Breast epithelium (tissue), 4 donors: ENCODE measurements at places on chromosomes 6 and 20. TPM values are rescaled to one million over a fixed set of nuclear protein-coding genes. Genes with fewer than 3 reads are reported as not detected.

Gene EPHA7
- 1.8 TPM for total RNA-seq

Gene LYRM2
- total RNA-seq, result 23.2 TPM

Gene FOXS1
- total RNA-seq, result 0.44 TPM

Gene PHACTR3
- total RNA-seq, result 0.16 TPM

DNA sequence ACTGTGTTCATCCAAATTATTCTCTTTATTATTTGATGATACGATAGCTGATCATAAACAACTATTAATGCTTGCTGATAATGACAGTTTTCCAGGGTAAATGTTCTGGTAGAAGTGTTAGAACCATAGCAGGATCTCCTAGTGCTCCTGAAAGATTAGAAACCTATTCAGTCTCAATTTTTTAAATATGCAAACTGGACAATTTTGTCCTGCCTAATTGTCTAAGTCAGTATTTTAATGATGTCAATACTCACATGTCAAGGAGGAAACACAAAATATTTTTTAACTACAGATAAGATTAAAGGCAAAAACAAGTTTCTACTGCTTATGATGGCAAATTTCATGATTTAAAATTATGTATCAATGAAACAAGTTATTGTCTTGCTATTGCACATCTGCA lies 233.9 kb downstream of the RFPL4B start:
- H3K36me3 ChIP-seq, result peaks cover 6% of the 10 kb centered on the region
- no peaks in the 10 kb centered on the region for H3K27me3 ChIP-seq
- DNase-seq, result no peak

DNA sequence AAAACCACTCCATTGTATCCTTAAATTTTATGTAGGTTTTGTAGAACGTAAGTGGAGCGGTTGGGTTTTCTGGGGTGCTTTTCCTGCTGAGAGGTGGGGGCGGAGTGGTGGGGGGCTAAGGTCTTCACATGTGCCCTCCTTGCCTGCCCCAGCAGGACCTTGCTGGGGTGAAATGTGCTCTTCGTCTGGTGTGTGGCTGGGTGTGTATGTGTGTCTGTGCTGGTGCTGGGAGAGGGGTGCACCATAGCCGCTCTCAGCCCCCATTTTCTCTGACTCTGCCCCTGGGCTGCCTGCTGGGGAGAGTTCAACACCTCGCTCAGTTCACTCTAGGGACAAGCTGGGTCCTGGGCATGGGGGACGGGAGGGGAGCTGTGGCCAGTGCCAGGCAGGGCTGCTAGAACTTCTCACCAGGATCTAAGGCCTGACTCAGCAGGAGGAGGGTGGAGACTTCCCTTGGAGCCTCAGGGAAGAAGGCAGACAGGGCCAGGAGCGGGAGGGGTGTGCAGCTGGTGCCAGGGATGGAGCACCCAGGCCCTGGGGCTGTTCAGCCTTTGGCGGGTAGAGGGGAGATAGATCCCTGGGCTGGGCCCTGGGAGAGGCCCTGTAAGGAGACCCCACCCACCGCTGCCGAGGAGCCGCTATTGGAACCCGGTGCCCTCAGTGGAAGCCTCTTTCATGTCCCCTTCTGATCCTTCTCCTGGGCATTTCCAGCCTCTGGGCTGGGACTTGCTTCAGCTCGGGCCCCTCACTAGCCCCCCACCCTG lies 4.8 kb downstream of the SOX18 start:
- H3K36me3 ChIP-seq, result no peaks in the 10 kb centered on the region
- no peak for DNase-seq
- H3K4me1 ChIP-seq, result no peaks in the 10 kb centered on the region
- H3K4me3 ChIP-seq, result peak overlapping the region; percentile 10

DNA sequence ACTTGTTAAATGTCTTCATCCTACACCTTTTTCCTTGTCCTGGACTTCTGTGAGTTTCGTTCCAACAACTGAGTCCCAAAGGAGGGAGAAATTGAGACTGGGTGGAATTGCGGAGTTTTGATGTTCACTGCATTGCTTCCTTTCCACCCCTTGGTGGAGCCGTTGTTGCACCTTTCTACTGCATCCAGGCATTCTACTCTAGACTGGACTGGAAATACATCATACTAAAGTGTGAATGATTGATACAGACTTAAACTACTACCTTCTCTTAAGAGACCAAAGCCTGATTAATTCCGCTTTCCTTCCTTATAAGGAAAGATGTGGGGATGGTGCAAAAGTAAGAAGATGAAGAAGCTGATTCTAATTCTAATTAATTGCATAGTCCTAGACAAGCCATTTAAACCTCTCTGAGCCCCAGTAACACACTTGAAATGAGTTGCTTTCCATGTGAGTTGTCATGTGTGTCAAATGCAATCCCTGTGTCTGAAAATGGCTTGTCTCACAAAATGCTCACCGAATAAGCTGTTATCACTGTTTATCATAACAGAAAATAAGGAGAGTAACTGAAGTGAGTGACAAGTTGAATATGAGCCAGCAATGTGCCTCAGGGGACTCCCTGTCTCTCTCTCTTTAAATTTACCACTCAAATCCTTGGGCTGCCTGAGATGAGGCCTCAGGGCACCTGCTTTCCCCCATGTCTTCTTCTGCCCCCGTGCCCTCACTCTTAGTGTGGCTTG lies 338.3 kb upstream of the CHD6 start:
- H3K4me1 ChIP-seq, result no peaks in the 10 kb centered on the region
- H3K4me3 ChIP-seq, result no peak overlapping the region
- H3K27me3 ChIP-seq, result no peaks in the 10 kb centered on the region
- no peaks in the 10 kb centered on the region for H3K36me3 ChIP-seq
- DNase-seq, result no peak

DNA sequence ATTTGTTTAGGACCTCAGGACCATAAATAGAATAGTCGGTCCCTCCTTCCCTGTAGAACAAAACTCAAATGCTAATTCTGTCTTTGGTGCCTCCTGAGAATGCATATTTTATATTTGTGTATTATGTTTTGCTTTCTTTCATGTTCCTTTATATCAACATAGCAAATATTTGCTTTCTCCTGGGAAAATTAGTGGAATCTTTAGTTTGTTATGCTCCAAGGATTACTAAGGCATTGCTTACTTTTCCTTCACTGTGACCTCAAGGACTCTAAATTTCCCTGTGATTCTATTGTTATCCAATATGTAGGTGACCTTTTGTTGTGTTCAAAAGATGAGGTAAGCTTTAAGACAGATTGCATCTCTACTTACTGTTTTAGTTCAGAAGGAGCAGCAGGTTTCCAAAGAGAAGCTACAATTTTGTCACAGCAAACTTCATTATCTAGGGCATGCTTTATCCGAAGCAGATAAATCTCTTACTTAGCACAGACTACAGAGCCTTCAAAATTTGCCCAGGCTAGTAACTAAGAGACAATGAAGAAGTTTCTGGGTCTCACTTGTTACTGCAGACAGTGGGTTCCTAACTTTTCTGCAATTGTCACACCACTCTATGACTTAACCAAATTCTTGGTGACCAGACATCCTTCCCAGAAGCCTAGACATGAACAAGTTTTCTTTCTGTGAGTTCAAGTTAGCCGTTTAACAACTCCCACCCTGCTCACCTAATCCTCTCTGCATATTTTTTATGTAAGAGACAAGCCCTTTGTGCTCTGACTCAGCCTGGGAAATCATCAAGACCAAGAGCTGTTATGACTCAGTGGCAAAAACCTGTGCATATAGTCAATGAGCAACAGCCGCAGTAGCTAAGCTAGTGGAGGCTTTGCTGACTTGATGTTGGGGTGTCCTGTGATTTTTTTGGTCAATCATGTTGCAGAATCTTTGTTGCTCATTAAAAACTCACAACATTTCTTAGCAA lies 378.8 kb downstream of the QKI start:
- no peaks in the 10 kb centered on the region for H3K4me1 ChIP-seq
- no peak overlapping the region for H3K27ac ChIP-seq
- DNase-seq, result no peak
- H3K27me3 ChIP-seq, result no peaks in the 10 kb centered on the region
- no peaks in the 10 kb centered on the region for H3K36me3 ChIP-seq
- no peak overlapping the region for H3K4me3 ChIP-seq

DNA sequence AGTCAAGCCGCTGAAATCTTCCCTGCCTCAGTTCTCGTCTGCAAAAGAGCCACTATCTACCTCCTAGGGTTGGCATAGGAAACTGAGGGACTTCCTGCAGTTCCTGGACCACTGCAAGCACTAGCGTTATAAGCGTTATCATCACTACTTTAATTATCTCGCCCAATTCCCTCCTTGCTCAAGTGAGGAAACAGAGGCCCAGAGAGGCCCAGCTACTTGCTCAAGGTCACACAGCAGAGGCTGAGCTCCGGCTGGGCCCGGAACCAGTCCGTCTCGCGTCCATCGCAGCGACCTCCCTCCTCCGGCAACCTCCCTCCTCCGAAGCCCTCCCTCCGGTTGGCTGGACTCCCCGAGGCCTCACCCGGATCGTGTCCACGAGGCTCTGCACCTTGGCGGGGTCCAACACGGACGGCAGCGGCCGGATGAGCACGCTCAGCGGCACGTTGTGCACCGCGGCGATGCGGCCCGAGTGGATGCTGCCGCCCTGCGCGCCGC lies 338 bp downstream of the SRXN1 start:
- H3K27me3 ChIP-seq, result no peaks in the 10 kb centered on the region
- peak overlapping the region; percentile 89 for H3K27ac ChIP-seq
- no peaks in the 10 kb centered on the region for H3K4me1 ChIP-seq
- peak overlapping the region; percentile 72 for H3K4me3 ChIP-seq
- H3K36me3 ChIP-seq, result peaks cover 10% of the 10 kb centered on the region
- no peak for DNase-seq

- H3K27me3 ChIP-seq, result no peaks in the 10 kb centered on the region
- H3K4me3 ChIP-seq, result no peak overlapping the region
Observed at GRCh38 chr6:120990866-120991265, 343.4 kb downstream of the TBC1D32 start.
